ENCODE measurements at places on chromosomes 3 and 15. TPM values are rescaled to one million over a fixed set of nuclear protein-coding genes. Genes with fewer than 3 reads are reported as not detected.

The OR5K2 gene
- total RNA-seq, result not detected

The TRPC1 gene
- total RNA-seq, result 7.2 TPM

The GOLGA8G gene
- total RNA-seq, result not detected

The ATP13A4 gene
- total RNA-seq, result 0.35 TPM
